Stimulated activated CD8-positive, alpha-beta memory T cell treated with anti-CD3 and anti-CD28 coated beads, Interleukin-7, amount 100 ng/mL, for 1 hour (primary cell): ENCODE measurements at places on chromosomes 2 and 18.

DNA sequence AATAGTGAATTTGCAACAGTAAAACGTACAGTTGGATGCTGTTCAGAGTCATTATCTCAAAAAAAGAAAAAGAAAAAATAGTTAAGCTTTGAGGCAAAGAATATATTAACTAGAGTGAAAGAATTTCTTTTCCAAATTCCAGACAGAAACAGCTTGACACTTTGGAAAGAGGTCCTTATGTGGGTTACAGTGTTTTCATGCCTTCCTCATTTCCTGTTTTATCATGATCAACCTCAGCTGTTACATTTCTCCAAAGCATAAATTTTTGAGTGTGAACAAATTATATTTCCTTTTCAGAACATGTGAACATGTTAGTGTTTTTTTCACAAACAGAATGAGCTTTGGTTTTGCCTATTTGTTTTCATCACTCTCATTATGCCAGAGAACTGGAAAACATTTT, 13.6 kb downstream of the FRZB start:
- no peak for DNase-seq

- DNase-seq: no peak
These were observed 827.0 kb downstream of the BCL11A start for GRCh38 chr2:59726228-59727120.

DNA sequence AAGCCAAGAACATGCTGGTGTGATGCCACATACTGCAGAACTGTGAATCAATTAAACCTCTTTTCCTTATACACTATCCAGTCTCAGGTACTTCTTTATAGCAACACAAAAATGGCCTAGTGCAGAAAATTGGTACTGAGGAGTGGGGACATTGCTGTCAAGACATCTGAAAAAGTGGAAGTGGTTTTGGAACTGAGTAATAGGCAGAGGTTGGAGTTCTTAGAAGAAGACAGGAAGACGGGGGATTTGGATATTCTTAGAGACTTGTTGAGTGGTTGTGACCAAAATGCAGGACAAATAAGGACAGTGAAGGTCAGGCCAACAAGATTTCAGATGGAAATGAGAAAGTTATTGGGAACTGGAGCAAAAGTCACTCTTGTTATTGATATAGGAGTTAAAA, 31.3 kb upstream of the CDH2 start:
- DNase-seq: no peak

GRCh38 chr2:240452462-240453256, 17.2 kb downstream of the GPC1 start:
- DNase-seq: no peak
